Skeletal muscle cell (primary cell): ENCODE measurements at places on chromosomes 3 and 15.
A peak's percentile ranks its signal among the peaks of the same experiment; 100 is the strongest.

- no peak for DNase-seq
Measured at GRCh38 chr3:67641451-67641850, 13.0 kb downstream of the SUCLG2 start.

- no peak for DNase-seq
Measured at GRCh38 chr15:86127547-86127946, 47.9 kb downstream of the AGBL1 start.

DNA sequence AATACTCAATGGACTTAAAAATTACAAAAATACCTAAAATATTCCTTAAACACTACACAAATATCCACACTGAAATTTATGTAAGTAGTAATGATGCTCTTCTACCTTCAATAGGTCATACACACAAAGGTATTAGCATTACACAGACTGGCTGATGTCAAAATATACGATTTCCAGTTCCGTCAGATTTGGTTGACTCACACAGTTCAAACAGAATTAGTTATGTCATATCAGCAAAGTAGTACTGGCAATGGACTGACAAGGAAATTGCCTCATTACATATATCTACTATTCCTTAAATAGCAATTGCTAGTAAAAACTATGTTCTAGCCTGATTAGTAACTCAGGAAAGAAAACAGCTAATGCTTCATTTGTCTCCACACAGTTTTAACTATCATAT lies 70.8 kb downstream of the ADAM10 start:
- DNase-seq, result no peak

DNA sequence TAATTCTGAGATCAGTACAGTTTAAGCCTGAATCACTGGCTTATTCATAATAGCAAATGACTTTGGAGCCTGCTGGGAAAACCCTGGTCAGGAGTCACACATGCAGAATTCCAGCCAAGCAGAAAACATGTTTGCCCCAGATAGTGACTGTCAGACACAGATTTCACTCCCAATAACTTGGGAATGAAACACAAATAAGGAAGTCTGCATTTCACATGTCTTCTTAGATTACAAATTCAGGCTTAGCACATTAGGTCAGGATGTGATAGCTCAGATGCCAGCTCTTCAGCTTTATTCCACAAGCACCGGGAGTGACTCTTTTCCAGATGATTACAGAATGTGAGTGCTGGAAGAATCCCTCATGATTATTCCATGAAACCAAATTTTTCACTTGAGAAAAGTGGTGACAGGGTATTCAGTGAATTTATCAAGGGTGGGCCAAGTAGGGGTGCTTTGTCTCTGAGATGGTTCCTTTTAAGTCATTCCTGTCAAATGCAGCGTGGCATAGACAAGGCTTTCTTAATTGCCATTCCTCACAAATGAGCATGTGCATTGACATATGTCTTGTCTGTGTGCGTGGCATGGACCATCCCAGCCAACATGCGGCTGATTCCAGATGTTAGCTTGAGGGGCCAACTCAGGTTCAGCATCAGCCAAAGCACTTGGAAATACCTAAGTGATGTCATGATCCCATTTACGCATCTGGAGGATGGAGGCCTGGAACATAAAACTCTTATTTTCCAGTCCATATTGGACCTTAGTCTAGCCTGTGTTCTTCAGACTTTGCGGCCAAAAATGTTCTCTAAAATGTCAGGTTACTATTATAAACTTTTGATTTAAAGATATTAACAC lies 191.0 kb downstream of the EPHB1 start:
- DNase-seq, result peak; percentile 1

GRCh38 chr3:12393894-12394293 lies 90.4 kb upstream of the TSEN2 start:
- peak; percentile 93 for DNase-seq

- DNase-seq, result no peak
Measured at GRCh38 chr3:117399311-117400078, 689.9 kb downstream of the TUSC7 start.

DNA sequence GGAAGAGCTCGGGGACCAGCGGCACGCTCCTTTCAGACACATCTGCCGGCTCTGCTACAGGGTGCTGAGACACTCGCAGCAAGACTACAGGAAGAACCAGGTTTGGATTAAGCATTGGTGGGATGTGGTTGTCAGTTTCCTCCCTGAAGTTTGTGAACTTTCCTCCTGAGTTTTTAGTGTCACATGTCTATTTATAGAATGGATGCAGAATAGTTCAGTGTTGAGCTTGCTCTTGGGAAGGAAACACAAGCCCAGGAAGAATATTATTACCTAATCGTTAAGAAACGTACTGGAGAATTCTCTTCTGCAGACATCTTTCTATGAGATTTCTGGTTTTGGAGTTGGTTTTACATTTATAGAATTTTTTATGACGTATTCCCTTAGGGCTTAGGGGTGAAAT lies 172.0 kb downstream of the ITPR1 start:
- no peak for DNase-seq

- DNase-seq, result no peak
Measured at GRCh38 chr3:99875929-99876841, 58.5 kb downstream of the CMSS1 start.

DNA sequence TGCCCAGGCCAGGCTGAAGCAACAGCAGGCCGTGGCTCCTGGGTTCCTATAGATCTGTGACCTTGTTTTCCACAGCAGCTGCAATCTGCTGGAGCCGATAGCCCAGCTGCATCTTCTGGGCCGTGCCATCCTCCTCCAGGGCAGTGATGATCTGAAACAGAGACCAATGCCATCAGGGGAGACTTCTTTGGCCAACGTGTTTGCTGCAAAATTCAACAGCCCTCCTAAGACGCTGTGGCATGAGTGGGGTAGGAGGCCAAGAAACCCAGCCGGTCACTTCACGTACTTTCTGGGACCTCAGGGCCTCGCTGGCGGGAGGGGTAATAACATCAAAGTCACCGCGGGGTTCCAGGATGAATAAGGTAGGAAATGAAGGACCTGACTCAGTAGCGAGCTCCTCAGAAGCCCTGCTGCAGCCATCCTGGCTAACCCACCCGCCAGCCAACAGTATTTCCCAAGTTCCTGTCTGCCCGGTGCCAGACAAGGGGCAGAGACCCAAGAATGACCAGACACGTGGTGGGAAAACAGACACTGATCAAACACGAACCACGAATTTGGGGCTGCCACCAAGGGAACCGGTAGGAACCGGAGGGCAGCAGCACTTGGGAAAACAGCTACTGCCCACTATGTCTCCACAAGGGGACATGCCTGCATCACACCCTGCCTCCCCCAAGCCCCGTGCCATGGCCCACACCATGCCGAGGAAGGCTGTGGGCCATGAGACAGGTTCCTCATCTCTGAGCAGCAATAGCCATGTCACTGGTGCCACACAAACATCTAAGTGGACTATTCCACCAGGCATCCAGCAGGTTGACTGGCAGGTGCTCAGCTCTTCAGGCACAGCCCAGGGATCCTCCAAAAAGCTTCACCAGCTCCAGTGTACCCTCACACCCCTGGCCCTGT lies 25.2 kb downstream of the PLXNB1 start:
- no peak for DNase-seq

- DNase-seq, result no peak
Measured at GRCh38 chr3:13659221-13659969, 110.5 kb downstream of the FBLN2 start.

DNA sequence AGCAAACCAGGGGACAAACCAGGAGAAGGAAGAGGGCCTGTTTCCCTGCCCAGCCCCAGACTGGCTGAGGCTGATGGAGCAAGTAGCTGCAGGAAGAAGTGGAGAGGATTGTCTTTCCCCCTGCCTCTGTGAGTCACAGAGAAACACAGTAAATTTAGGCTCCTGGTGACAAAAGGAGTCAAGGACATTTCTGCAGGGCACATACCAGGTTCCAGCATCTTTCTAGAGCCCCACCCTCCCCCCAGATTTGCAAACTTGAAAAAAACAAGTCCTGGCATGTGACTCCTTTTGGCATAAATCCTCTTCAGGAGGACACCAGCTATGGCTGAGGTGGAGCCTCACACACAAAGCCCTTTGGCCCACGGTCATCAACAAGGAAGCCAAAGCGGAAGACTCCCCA lies 17.8 kb downstream of the PLD1 start:
- DNase-seq, result no peak

- DNase-seq, result no peak
Measured at GRCh38 chr3:62682826-62683225, 192.4 kb downstream of the CADPS start.

DNA sequence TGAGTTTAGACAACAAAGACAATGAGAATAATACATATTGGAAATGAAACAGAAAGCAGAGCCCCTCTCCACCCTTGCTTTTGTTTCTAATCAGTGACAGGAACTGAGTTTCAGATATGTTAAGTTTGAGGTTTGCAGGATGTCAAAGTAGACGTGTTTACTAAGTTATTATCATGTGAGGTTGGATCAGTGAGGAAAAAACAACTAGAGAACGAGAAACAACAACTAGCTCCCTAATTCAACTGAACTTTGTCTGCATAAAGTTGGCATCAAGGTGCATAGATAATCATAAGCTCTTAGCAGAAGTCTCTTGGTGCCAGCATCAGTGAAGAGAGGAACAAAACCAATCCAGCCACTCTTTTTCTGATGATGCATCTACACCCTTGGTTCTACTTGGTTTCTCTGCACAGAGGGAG lies 491.1 kb upstream of the NR2F2 start:
- no peak for DNase-seq

DNA sequence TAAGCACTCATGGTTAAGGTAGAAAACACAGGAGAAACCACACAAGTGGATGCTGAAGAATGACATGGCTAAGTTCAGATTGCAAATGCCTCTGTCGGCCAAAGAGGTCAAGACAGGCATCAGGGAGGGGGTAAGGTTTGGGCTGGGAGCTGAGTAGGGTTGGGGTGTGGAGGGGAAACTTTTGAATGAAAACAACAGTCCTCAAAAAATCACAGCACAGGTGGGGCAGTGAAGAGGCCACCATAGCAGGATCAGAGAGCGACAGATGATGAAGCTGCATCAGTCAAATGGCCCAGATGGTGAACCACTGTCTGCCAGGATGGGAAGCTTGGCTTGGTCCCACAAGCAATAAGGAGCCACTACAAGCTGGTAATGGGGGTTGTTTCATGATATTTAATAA lies 74.9 kb downstream of the ADCY5 start:
- no peak for DNase-seq

DNA sequence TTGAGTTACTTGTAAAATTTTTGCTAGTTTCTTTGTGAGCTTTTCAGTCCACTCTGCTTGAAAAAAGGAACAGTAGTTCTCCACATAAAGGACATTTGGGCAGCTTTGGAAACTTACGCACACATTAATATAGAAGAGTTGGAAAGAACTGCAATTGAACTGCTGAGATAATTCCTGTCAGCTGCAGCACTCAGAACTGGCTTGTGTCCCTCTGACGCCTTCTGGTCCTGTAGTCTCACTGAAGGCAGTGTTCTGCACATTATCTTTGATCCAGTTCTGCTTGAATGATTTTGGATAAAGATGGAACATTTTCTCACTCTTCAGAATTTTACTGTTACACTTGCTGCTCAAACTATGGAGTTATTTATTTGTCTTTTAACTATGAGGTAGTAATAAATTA lies 901.9 kb downstream of the OTOL1 start:
- DNase-seq, result no peak

- no peak for DNase-seq
Measured at GRCh38 chr3:20225769-20226168, 39.8 kb upstream of the SGO1 start.

DNA sequence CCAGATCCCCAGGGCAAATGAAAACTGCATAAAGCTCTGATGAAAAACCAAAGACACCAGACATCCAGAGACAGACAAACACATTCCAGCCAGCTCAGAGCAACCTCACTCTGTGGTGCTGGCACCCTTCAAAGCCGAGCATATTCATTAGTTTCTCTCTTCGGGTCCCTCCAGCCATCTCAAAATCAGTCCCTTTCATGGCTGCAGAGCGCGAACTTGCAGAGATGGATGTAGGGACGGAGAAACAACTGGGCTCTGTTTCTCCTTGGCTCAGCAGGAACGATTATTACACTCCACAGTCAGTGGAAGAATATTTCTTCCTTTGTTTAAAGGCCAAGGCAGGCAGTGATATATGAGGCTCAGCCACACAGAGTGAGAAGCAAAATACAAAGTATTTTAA lies 50.4 kb upstream of the SYN2 start:
- no peak for DNase-seq

- DNase-seq, result no peak
Measured at GRCh38 chr3:56288258-56288657, 180.0 kb downstream of the ERC2 start.

DNA sequence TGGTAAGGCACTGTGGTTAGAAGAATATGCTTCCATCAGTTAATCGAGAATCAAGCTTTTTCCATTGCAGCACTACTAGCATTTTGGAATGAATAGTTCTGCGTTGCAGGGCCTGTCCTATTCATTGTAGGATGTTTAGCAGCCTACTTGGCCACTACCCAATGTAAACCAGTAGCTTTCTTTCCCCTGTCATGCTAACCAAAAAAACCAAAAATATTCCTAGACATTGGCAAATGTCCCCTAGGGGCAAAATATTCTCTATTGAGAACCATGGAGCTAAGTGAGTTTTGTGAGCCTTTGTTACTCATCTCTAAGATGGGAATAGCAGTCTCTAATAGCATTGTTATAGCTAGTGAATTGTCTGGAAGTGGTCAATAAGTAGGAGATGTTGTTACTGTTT lies 187.2 kb downstream of the CADPS start:
- DNase-seq, result no peak

- DNase-seq, result no peak
Measured at GRCh38 chr15:72979791-72980190, 72.5 kb upstream of the NEO1 start.

DNA sequence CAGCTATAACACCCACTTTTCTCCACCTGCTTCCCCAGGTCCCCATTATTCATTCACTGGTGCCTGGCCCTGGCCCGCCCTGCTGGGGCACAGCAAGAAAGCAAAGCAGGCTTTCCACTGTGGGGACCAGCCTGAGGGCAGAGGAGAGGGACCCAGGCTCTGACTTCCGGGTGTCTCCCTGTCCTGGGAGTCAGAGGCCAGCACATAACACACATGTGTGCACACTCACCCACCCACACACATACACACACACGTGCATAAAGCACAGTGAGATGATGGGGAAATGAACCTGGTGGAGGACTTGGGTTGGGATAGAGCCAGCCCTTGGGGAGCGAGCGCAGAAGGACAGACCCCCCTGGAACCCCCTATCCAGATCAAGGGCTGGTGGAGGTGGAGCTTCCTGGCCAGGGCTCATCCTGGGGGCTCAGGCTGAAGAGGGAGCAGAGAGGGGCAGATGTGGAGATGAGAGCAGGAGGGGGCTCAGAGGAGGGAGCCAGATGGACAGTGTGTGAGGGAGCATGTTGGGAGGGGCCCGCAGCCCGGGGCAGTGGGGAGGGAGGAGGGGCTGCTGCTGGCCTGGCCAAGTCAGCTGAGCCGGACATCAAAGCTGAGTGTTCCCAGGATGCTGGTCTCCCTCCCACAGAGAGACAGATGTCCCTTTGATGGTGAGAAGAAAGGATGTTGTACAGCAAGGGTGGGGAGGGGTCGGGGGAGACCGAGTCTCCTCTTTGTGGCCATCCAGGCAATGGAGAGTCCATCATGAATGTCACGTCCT lies 78.2 kb downstream of the LINGO1 start:
- no peak for DNase-seq

DNA sequence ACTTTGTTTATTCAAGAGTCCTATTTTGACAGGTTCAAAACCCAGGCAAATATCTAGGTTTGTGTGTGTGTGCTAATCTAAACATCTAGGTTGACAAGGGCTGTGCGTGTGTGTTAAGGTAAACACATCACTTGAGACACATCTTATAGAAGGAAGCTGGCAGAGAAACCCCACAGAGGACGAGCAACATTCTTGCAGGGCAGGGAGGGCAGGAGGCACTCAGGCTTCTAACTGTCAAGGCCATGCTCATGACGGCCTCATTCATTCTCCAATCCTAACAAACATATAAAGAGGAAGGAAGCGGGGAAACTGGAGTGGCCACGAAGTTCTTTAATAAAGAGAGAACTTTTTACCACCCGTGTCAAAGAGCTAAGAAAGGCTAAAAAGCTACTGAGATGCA lies 43.4 kb downstream of the SLCO2A1 start:
- no peak for DNase-seq
